C1 segment of cervical spinal cord (tissue), 14 donors: ENCODE measurements at places on chromosomes 16 and 17.

DNA sequence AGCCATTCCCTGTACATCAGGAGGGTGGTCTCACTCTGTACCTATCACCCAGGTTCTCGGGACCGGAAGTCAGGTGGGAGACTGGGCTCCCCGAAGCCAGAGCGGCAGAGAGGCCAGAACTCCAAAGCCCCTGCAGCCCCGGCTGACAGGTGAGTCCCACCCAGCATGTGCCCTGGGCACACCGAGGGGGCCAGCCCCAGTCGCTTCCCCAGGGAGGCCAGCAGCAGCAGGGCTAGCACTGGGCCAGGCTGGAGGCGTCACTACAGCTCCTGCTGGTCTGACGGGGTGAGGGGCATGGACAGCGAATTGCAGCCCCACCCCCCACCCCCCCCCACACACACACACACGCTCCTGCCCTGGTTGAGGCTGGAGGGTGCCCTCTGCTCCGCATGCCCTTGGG lies 7.9 kb upstream of the IL17C start:
- DNase-seq = no peak

GRCh38 chr17:58007781-58008706 lies 998 bp upstream of the SRSF1 start:
- no peak for DNase-seq

GRCh38 chr16:1108299-1109252 lies 12.5 kb upstream of the C1QTNF8 start:
- peak; percentile 32 for DNase-seq

DNA sequence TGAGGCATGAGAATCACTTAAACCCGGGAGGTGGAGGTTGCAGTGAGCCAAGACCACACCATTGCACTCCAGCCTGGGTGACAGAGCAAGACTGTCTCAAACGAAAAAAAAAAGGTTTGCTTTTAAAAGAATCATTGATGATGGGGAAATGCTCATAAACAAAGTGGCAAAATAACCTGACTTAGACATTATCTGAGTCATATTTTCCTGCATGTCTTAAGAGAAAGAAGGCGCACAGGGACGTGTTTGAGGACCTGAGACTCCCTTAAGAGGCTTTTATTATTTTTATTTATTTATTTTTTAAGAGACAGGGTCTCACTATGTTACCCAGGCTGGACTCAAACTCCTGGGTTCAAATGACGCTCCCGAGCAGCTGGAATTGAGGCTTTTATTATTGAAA lies 5.7 kb upstream of the PRPSAP1 start:
- DNase-seq = no peak

DNA sequence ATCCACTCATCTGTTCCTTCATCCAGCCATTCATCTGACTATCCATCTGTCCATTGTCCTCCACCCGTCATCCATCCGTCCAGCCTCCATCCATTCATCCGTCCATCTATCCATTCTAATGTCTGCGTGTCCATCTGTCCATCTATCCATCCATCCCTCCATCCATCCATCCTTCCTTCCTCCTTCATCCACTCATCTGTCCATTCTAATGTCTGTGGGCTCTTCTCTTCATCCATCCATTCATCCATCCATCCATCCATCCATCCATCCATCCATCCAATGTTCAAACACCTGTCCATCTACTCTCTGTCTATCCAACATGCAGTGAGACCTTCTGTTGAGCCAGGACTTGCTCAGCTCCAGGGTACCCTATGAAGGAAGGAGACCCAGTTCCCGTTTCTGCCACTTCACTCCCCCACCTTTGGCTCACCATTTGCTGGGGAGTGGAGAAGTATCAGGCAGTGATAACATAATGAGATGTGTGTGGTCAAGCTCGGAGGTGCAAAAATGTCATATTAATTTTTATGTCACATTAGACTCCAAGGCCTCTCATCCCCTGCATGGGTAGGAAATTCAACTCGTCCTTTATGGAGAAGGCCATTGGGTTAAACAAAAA lies 36.5 kb upstream of the ADGRG1 start:
- DNase-seq = no peak

GRCh38 chr17:75447951-75448856 lies 8.2 kb upstream of the TMEM94 start:
- DNase-seq = no peak
